Activated CD8-positive, alpha-beta memory T cell treated with anti-CD3 and anti-CD28 coated beads for 24 hours (primary cell): ENCODE measurements at places on chromosomes 1 and 21.

GRCh38 chr1:4081806-4082711 is 182.0 kb upstream of the C1orf174 start:
- DNase-seq, result no peak

GRCh38 chr1:10628685-10629084 is 153.9 kb downstream of the PEX14 start:
- no peak for DNase-seq

DNA sequence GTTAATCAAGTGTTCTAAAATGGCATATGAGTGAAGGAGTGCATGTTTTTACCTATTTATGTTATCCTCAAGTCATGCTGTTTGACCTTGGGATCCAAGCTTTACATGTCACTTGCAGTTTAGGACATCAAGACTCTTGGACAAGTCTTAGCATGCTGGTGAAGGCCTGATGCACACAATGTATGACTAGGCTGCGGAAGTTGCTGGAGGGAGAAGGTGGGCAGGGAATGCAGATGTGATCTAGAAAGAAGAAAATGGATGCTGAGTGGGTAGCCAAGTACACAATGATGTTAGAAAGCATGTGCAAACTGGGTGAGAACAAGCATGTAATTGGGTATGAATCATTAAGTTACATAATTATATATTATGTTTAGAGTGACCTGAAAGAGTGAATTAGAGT is 301.8 kb downstream of the BRINP2 start:
- no peak for DNase-seq

GRCh38 chr1:224874775-224875174 is 54.7 kb upstream of the DNAH14 start:
- DNase-seq, result no peak

DNA sequence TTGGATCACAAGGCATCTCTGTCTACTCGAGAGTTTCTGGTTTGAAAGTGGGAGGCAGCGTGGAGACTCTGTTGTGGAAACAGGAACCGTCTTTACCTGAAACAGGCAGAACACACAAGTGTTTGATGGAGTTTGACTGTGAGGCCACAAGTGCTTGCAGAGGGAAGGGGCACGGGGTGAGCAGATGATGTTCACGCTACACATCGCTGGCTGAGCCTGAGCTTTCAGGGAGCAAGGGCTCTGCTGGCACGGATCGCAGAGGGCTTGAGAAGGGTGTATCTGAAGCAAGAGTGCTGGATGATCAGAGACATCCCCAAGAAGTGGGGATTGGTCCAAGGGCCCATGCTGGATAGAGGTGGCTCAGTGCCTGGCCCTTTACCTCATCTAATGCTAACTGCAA is 59.3 kb downstream of the IGSF21 start:
- no peak for DNase-seq

GRCh38 chr1:225700889-225701465 is 48.1 kb upstream of the ENAH start:
- no peak for DNase-seq

DNA sequence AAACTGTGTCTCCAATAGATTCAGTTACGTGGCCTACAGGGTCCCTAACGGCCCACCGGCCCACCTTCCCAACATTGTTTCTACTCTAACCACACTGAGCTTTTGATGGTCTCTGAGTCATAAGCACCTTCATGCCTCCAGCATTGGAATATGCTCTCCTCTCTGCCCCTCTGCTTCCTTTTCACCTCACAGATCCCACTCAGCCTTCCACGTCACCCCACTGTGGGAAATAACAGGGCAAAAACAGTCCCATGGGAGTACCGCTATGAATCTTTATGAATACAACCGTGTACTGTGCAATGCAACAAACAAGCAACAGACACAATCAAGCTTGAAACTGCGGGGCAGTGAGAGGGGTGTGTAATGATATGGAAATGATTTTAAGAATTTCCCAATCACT is 5.3 kb upstream of the SARS1 start:
- peak; percentile 32 for DNase-seq

- peak; percentile 15 for DNase-seq
These were observed 196.2 kb downstream of the ADSS2 start for GRCh38 chr1:244255426-244255965.

DNA sequence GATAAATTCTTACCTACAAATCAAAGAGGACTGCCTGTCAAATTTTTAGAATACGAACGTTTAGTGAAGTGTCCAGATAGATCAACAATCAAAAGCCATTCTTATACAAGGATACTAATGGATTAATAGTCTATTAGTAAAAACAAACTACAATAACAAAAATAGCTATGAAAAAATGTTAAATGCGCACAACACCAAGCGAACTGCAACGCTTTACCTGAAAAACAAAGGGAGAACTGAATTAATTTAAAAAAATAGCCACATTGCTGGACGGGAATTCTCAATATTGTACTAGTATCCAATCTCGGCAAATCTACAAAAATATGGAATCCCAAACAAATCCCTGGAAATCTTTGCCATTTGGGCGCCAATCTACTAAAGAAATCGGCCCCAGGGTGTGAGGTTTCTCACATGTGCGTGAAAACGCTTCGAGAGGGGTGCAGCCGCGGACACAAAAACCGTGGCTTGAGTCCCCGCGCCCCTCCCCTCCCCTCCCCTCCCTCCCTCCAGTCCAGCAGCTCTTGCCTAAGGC is 55.6 kb downstream of the TRAF5 start:
- no peak for DNase-seq

- no peak for DNase-seq
These were observed 207.3 kb downstream of the DSCAM start for GRCh38 chr21:40639616-40640194.

DNA sequence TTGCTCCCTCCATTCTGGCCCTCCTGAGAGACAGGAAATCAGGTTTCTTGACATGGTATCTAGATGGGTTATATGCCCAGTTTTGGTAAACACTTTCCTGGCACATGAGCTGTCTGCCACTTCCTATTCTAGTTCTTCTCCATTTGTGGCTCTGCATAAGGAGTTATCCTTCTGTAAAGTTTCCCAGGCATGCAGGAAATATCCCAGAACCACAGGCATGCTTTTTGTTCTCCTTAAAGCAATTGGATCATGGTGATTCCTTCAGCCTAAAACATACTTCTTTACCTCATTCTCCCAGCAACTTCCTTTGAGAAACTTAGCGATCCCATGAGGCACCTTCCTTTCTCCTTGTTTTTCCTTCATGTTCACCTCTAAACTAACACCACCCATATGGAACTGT is 199.8 kb downstream of the CRB1 start:
- no peak for DNase-seq

- DNase-seq, result no peak
These were observed 1406.0 kb downstream of the KCNT2 start for GRCh38 chr1:195202241-195202640.

GRCh38 chr1:94805912-94806311 is 14.2 kb upstream of the SLC44A3 start:
- DNase-seq, result peak; percentile 75

DNA sequence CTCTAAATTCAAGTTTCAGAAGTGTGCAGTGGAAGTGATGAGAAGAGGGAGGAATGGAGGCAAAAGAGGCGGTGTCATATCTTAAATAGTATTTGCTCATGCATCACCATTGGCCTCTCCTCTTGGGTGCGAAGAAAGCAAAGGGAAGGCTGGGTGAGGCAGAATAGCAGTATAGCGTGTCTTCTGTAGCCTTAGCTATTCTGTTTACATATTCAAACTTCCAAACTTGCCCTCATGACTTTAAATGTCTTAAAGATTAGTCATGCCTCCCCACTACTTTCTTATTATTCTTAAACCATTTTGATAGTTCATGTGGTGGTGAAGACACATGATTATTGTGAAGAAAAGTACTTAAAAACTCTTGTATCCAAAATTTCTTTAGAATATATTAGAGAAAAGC is 104.6 kb upstream of the TENT5C start:
- DNase-seq, result no peak

GRCh38 chr1:181180407-181181031 is 92.0 kb downstream of the IER5 start:
- peak; percentile 47 for DNase-seq

DNA sequence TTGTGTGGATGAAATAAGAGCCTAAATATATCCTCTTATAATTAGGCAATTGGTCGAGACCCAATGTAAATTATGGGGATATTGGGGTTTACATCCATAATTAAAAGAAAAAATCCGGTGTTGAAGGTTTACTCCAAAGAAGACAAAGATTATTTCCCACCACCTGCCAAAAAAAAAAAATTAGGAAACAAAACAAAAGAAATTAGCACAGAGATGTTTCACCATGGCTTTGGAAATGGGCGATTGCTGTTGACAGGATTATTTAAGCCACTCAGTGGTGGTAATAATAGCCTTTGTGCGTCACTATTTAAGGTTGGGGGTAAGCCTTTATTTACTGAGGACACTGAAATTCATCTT is 585 bp upstream of the GLRX2 start:
- DNase-seq, result no peak

- DNase-seq, result peak; percentile 82
These were observed 978 bp downstream of the PRDM15 start for GRCh38 chr21:41877901-41878830.

GRCh38 chr1:29055160-29055559 is 68.5 kb downstream of the TMEM200B start:
- DNase-seq, result no peak

DNA sequence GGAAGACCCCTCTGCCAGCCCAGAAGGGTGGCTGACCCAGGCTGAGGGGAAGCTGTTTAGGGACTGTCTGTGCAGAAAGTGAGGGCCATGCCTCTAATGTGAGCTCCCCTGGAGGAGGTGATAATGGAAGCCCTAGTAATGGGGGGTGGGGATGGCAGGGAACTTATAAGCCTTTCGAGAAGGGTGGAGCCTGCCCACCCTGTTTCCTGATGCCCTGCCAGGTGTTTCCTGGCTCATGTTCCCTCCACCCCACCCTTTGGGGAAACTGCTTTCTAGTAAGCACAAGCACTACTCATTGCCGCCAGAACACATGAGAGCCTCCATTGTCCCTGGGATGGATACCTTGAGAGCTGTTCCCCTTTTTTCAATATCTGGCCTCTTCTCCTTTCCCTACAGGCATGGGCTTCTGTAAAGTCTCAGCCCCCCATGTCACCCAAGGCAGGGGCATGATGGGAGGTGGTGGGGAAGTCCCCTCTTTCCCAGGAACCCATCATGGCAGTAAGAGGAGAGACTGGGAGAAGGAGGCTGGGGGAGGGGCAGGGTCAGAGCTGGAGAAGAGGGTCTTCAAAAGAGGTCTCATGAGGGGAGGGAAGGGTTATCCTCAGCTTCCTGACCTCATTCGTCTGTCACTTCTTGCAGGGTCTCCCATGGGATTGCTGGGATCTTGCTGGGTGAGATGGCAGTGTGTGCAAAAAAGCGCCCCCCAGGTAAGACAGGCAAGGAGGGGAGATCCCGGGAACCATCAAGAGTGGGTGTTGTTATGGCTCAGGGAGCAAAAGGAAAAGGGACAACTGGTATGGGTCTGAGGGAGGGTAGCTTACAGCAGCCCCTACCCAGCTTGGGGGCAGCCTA is 2.4 kb downstream of the ATP8B2 start:
- DNase-seq, result no peak

GRCh38 chr1:246540738-246541491 is 25.1 kb downstream of the TFB2M start:
- no peak for DNase-seq

GRCh38 chr1:33055210-33056008 is 18.7 kb upstream of the AK2 start:
- peak; percentile 66 for DNase-seq

GRCh38 chr1:85464497-85465098 is 361 bp downstream of the DDAH1 start:
- DNase-seq, result peak; percentile 67

- DNase-seq, result no peak
These were observed 1104.2 kb upstream of the TMPRSS15 start for GRCh38 chr21:19507682-19508260.

DNA sequence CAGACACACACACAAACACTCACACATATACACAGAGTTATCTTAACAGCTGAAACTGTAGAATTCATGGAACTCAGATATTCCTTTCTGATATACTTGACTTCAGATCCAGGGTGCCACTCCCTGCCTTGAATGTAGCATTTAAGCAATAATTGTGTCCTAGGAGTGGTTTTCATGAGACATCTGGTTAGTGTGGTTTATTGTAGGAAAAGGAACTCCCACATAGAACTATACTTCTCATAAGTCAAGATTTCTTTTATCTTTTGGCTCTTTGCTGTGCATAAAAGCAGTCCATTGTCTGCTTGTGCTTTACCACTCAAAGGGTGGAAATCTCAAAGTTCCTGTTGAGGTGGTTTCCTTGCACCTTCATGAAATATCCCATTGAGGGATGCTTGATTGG is 272.6 kb upstream of the SGIP1 start:
- DNase-seq, result no peak

DNA sequence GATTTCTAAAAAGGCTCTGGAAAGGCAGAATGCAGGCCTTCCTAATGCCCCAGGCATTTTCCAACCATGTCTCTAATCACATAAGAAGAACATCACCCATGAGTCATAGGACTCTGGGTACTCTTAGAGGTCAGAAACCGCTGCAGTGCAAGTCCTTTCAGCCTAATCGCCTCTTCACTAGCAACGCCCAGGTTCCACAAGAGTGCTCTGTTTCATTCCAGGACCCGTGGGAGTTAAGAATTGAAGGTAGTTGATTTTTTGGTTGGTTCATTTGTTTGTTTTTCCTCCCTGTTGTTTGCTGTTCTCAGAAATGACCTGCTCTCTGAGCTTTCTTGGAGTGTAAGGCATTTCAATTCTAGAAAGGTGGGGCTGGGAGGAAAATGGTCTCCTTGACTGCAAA is 123.2 kb downstream of the NR5A2 start:
- DNase-seq, result no peak

DNA sequence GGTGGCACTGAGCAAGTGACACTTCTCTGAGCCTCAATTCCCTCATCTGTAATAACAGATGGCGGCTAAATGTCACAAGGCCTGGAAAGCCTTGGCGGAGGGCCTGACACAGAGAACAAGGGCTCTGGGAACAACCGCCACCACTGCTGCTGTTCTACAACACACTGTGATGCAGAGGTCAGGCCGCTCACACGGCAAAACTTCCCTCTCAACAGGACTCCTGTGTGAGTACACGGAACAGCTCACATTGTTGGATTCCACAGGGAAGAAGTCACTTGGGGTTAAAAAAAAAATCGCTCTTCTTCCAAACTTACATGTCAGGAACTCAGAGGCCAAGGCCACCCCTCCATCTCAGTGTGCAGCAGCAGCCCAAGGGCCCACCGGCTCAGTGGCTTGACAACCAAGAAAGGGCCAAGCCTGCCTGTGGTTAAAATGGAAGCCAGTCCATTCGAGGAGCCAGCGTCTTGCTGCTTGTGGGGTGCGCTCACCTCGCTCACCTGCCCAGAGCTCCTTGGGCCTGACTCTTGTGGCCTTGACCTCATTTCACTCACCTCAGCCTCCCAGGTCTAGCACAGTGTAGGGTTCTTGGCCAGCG is 101.1 kb downstream of the RAVER2 start:
- DNase-seq, result no peak
